ENCODE measurements at places on chromosomes 11 and 22.

GRCh38 chr11:720642-721246 is 14.7 kb downstream of the EPS8L2 start:
- no peak for DNase-seq

GRCh38 chr11:94148189-94148588 is 19.5 kb downstream of the PANX1 start:
- DNase-seq, result no peak

- DNase-seq, result no peak
Observed at GRCh38 chr11:128501008-128501407, 86.3 kb downstream of the ETS1 start.

DNA sequence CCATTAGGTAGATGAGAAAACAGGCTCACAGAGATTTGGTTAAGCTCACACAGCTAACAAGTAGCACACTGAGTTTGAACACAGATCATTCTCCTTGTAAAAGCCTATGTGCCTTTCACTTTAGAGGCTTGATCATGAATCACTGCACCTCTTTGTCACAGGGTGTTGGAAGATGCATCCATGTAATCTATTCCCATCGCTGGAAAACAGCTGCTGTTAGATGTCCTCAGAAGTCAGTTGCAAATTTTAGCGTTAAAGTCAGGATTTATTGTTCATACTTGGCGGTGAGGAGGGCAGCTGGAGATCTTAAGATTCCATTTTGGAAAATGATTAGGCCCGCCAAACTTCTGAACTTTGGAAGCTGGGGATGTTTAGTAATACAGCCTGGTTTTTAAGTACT is 2.6 kb downstream of the CNTF start:
- DNase-seq, result peak; percentile 55

DNA sequence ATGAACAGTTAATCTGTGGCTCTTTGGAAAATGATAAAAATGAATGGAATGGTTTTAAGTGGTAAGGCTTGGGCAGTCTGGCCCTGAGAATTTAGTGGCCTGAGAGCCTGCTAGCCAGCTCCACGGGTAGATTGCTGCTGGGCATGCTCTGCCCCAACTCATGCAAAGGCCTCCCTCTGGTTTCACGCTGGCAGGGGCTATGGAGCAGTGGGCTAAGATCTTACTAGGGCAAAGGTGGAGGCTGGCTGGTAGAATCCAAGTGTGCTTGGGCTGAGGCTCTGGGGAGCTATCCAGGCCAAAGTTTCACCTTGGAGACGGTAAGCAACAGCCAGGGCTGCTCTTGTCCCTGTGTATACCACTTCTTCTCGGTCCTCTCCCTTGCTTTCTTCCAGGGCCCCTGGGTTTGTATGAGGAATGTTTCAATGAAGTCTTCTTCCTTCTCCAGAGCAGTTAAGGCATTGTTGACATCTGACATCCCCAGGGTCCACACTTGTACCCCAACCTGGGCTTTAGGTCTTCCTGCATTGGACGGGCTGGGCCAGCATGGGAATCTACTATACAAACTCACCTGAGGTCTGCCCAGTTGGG is 27.4 kb downstream of the UBE2L3 start:
- DNase-seq, result no peak

DNA sequence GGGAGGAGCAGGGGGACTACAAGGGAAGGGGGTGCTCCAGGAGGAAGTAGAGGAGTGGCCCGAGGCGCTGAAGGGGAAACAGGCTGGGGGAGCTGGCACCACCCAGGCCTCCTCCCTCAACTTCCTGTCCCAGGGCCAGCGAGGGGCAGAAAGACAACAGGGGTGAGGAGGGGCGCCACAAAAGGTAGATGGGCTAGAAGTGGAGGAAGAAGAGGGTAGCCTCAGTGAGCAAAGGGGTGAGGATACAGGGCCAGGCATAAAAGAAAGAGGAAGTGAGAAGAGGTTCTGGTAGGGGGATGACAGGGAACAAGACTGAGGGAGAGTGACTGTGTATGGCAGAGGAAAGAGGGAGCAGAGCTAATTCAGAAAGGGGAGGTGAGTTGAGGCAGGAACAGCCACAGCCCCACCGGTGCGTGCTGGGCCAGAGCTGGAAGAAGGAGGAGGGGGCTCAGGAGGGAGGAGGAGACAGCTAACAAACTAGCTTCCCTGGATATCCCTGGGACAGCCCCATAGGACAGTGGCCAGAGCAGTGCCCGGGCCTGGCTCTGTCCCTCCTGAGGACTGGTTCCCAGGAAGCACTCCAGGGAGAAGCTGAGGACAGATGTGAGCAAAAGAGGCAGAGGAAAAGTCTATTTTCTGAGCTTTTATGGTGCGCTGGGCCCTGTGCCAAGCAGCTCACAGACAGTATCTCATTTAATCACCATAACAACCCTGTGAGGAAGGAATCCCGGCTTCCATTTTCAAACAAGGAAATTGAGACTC is 8.5 kb downstream of the DCHS1 start:
- peak; percentile 78 for DNase-seq

GRCh38 chr11:283405-284104 is 5.3 kb downstream of the NLRP6 start:
- no peak for DNase-seq

- no peak for DNase-seq
Observed at GRCh38 chr11:94129512-94130297, 1.1 kb downstream of the PANX1 start.

- DNase-seq, result peak; percentile 38
Observed at GRCh38 chr11:128361451-128362020, 225.8 kb downstream of the ETS1 start.

DNA sequence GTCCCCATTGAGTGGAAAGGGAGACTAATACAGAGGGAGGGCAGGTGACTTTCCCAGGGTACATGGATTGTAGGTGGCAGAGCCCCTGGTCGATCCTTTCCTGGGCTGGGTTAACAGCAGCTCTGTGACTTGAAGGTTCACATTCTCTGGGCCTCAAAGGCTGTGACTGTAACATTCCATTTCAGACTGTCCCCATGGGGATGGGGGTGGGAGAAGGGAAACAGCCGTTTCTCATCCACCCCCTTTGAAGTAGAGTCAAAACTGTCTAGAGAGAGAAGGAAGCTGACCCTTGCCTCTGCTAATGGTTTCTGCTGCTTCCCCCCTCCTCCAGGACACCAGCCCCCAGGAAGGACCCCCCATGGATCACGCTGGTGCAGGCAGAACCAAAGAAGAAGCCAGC is 19.2 kb downstream of the MICALL1 start:
- DNase-seq, result no peak

DNA sequence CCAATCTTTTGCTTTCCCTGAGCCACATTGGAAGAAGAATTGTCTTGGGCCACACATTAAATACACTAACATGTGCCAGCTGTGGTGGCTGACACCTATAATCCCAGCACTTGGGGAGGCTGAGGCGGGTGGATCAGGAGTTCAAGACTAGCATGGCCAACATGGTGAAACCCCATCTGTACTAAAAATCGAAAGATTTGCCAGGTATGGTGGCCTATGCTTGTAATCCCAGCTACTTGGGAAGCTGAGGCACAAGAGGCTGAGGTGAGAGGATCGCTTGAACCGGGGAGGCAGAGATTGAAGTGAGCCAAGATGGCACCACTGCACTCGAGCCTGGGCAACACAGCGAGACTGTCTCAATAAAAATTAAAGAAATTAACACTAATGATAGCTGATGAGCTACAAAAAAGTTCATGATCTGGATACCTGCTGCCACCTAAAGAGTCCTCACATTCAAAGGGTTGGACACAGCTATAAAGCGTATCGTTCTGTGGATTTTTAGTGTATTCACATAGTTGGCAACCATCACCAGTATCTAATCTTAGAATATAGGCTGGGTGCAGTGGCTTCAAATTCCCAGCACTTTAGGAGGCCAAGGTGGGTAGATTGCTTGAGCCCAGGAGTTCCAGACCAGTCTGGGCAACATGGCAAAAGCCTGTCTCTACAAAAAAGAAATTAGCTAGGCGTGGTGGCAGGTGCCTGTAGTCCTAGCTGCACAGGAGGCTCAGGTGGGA is 3.4 kb upstream of the LDHC start:
- DNase-seq, result peak; percentile 37

DNA sequence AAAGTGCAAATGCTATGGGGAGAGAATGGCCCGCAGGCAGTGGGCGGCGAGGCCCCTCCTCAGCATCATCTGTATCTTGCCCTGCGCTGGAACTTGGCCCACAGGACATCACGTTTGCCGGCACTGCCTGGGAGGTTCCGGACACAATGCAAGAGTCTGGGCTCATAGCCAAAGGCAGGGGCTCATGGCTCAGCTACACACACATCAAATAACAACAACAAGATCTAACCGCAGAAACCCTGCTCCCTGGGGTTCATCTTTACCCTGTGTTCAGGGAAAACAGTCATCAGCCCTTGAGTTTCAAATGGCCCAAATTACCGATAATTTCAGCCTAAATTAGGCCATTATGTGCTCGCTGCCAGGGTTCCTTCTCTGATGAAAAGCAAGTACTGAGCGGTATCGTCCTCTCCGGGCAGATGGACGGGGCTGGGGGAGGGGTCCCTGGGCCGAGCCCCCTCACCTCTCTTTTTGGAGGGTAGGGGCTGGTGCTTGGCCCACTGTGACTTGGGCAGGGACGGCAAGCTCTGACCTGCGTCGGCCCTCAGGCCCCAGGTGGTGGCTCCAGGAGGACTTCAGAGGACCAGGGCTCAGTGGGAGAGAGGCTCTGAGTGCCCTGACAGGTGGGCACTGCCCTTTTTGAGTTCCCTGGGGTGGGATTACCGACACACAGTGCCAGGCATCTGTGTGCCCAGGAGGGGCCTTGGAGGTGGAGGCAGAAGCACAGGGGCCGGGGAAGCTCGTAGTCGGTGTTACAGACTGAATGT is 25.0 kb upstream of the GAL start:
- peak; percentile 93 for DNase-seq

- peak; percentile 38 for DNase-seq
Observed at GRCh38 chr22:31239771-31240370, 27.8 kb downstream of the LIMK2 start.

Measured in GM23248 (cell line).